Natural killer cell (primary cell): ENCODE measurements at places on chromosomes 3 and 15.
A peak's percentile ranks its signal among the peaks of the same experiment; 100 is the strongest.

- no peaks in the 10 kb centered on the region for H3K27me3 ChIP-seq
- H3K4me3 ChIP-seq = no peak overlapping the region
These were observed 152.7 kb downstream of the CD47 start for GRCh38 chr3:107938143-107938542.

DNA sequence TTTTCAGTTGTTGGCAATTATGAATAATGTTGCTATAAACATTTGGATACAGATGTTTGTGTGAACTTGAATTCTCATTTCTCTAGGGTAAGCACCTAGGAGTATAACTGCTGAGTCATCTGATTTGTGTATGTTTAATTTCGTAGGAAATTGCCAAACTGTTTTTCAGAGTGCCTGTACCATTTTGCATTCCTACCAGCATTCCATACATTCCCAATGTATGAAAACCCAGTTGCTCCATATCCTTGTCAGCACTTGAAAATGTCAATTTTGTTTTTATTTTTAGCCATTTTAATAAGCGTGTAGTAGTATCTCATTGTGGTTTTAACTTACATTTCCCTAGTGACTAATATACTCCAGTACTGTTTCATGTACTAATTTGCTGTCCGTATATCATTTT lies 98.5 kb upstream of the TSC22D2 start:
- no peaks in the 10 kb centered on the region for H3K4me1 ChIP-seq
- no peak overlapping the region for H3K4me3 ChIP-seq
- no peak for DNase-seq

GRCh38 chr15:74870436-74871215 lies 2.5 kb downstream of the SCAMP2 start:
- no peak overlapping the region for H3K4me3 ChIP-seq
- no peak for DNase-seq
- no peaks in the 10 kb centered on the region for H3K27me3 ChIP-seq
- peaks cover 71% of the 10 kb centered on the region for H3K4me1 ChIP-seq
- no peaks in the 10 kb centered on the region for H3K36me3 ChIP-seq

- no peak overlapping the region for H3K27ac ChIP-seq
- H3K4me3 ChIP-seq = no peak overlapping the region
- no peaks in the 10 kb centered on the region for H3K36me3 ChIP-seq
- no peaks in the 10 kb centered on the region for H3K4me1 ChIP-seq
These were observed 401.5 kb downstream of the ZBTB20 start for GRCh38 chr3:114745322-114746240.

DNA sequence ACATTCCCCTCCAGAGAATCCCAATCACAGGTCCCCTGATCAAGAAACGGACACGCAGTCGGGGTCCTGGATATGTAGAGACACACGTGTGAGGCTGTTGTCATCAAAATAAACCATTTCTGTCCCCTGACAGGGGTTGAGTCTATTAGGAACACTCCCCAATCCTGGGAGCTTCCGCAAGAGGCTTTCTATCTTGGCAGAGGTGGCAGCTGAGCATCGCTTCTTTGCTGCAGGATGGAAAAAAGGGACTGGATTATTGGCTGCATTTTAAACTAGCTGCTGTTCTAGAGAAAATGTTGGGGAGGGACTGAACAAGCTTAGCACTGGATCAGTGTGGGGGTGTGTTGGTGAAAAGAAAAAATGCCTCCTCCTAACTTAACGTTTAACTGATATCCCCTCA lies 2.5 kb upstream of the CNTN4 start:
- no peaks in the 10 kb centered on the region for H3K36me3 ChIP-seq
- DNase-seq = no peak
- H3K27ac ChIP-seq = no peak overlapping the region
- no peak overlapping the region for H3K4me3 ChIP-seq
- peaks cover 11% of the 10 kb centered on the region for H3K27me3 ChIP-seq

DNA sequence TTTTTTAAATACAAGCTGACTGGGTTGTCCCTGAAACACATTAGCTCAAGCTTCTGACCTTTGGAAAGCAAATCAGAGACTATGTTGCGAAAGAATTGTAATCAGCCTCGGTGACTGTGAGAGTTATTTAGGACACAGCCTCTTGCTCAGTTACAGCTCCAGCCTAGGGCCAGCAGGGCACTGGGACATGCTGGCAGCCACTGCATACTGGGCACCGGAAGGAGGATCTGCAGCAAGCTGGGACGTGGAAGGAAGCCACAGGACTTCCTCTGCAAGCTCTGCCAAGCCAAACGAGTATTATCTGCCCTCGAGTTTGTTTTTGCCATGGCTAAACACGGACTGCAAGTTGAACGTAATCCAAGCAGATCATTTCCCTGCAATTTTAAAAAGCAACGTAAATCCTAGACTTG lies 24.4 kb upstream of the COPG1 start:
- no peak overlapping the region for H3K4me3 ChIP-seq
- DNase-seq = peak; percentile 27
- H3K27me3 ChIP-seq = no peaks in the 10 kb centered on the region
- peak overlapping the region; percentile 35 for H3K27ac ChIP-seq
- peaks cover 28% of the 10 kb centered on the region for H3K4me1 ChIP-seq

- H3K4me3 ChIP-seq = no peak overlapping the region
- no peak for DNase-seq
- no peak overlapping the region for H3K27ac ChIP-seq
- H3K27me3 ChIP-seq = no peaks in the 10 kb centered on the region
- H3K4me1 ChIP-seq = no peaks in the 10 kb centered on the region
These were observed 87.1 kb downstream of the ADAMTS17 start for GRCh38 chr15:100254691-100255090.
